Articular chondrocyte of knee joint (primary cell): ENCODE measurements at places on chromosomes 11 and 22. TPM values are rescaled to one million over a fixed set of nuclear protein-coding genes. Genes with fewer than 3 reads are reported as not detected.

The MAPK11 gene
- 5.2 and 5.3 TPM in 2 replicates for total RNA-seq

The OR5AK2 gene
- not detected in 2 replicates for total RNA-seq

The DENND6B gene
- total RNA-seq, result 3.7 and 4.4 TPM in 2 replicates

The SLC25A45 gene
- 3.8 and 4.4 TPM in 2 replicates for total RNA-seq

The C11orf68 gene
- 26.8 and 32.6 TPM in 2 replicates for total RNA-seq

The RAB36 gene
- total RNA-seq, result 5.6 and 7.5 TPM in 2 replicates

The AMPD3 gene
- 8.4 and 12.0 TPM in 2 replicates for total RNA-seq

The CYTH4 gene
- not detected in 2 replicates for total RNA-seq

The MS4A6A gene
- total RNA-seq, result not detected in 2 replicates

The MUC2 gene
- not detected in 2 replicates for total RNA-seq

The FOLR1 gene
- total RNA-seq, result 0.54 TPM in 1 of 2 replicates, not detected in the other

The MAPK8IP1 gene
- 8.3 and 9.0 TPM in 2 replicates for total RNA-seq
